Stimulated activated CD4-positive, alpha-beta T cell treated with anti-CD3 and anti-CD28 coated beads, Interleukin-4, amount 100 ng/mL, for 48 hours (primary cell): ENCODE measurements at places on chromosomes 16 and 17.

DNA sequence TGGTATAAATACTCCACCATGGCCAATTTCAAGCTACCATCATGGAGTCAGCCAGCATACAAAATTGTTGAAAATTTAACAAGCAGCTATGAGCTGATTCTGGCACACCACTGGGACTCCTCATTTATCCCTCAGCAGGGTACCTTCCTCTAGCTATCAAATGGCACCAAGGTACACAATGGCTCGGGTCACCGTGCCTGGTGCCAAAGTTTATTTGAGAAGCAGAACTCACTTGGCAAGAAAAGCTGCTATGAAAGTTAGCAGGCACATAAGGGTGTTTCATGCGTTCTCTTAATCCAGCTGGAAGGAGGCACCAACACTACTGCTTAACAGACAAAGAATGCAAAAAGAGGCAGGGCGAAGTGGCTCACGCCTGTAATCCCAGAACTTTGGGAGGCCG lies 51.6 kb downstream of the IKZF3 start:
- no peak for DNase-seq

GRCh38 chr16:74051-74746 lies 1.8 kb upstream of the RHBDF1 start:
- no peak for DNase-seq

GRCh38 chr17:51601622-51602261 lies 341.4 kb downstream of the UTP18 start:
- DNase-seq, result no peak

DNA sequence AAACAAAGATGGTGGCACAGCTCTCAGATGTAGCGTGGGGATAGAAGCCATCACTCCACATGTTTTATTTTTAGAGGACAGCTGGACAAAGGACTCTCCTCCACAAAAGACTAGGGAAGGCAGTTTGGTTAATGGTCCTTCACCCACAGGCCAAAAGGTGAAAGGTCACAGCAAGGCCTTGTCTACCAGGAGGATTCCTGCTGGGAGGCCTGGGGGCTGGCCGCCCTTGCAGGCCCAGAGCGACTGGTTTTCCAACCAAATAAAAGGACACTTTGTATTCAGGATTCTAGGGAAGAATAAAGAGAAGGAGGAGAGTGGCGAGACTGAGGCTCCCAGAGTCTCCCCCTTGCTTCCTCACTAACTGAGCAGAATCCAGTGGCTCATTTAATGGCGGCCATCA lies 94.3 kb downstream of the AXIN2 start:
- no peak for DNase-seq

- DNase-seq, result no peak
Observed at GRCh38 chr17:6757747-6758146, 1.9 kb downstream of the XAF1 start.

GRCh38 chr17:34011599-34011998 lies 243.5 kb upstream of the CCL2 start:
- DNase-seq, result no peak

DNA sequence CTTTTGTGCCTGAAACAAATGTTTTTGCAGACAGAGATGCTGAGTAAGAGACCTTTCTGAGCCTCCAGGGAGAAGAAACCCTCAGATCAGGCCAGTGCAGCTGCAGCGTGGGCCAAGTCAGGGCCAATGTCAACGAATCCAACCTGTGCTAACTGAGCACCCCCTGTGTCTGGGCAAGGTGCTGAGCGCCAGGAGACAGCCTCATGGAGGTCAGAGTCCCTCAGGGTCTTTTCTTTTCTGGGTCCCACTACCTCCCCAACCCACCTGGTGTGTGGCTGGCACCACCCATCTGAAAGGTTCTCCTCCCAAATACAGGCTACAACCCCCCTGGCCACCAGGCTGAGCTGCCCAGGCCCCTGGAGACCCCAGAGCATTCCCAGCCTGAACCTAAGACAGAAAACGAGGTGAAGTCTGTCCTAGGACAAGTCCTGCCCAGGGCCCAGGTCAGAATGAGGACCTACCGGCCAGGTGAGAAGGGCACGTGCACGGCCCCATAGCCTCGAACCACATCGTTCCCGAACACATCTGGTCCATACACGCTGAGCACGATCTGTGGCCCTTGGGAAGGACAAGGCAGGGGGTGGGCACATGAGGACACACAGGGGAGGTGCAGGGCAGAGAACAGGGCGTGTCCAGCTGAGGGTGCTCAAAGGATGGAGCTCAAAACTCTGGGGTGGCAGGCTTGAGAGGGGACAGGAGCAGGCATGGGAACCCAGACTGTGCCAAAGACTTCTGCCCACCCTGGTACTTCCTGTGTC lies 15.0 kb downstream of the B9D1 start:
- DNase-seq, result no peak

GRCh38 chr16:24896439-24896838 lies 50.7 kb downstream of the SLC5A11 start:
- no peak for DNase-seq
